ENCODE measurements at places on chromosomes 13 and 19.

DNA sequence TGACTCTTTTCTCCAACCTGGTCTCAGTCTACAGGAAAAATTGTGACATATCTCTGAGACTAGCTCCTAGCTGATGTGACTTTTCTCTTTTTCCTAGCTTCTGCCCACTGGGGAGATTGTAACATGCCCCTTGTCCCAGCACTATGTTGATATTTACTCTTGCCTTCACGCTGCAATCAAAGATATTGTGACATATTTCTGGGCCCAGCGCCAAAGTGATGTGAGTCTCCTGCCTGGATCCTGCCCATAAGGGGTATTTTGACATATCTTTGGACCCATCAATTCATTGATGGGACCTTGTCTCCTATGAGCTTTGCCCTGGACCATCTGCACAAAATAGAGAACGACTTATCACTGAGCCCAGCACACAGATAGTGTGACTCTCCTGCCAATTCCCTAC, 41.1 kb downstream of the ZNF729 start:
- H3K4me3 ChIP-seq, result no peak overlapping the region
- no peaks in the 10 kb centered on the region for H3K4me1 ChIP-seq
- H3K27me3 ChIP-seq, result no peaks in the 10 kb centered on the region
- no peak for DNase-seq
- H3K36me3 ChIP-seq, result no peaks in the 10 kb centered on the region

DNA sequence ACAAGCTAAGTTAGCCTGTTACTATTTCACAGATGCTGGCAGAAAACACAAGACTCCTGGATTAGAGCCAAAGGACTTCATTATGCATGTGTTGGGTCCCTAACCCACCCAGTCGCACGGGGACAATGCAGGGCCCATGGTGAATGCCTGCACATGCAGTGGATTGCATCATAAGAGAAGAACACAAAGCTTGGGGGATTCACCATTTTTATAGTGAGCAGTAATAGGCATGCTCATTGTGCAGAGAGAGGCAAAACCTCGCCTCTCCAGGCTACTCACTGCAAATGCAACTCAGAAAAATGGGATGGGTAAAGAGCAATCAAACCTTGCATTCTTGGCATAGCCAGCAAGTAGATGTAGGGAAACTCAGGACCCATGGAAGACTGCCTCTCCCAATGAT, 115.8 kb downstream of the DIAPH3 start:
- H3K4me1 ChIP-seq, result no peaks in the 10 kb centered on the region
- H3K36me3 ChIP-seq, result no peaks in the 10 kb centered on the region
- no peak overlapping the region for H3K27ac ChIP-seq
- DNase-seq, result no peak
- no peaks in the 10 kb centered on the region for H3K27me3 ChIP-seq
- no peak overlapping the region for H3K4me3 ChIP-seq

- H3K27ac ChIP-seq, result no peak overlapping the region
- peaks cover 56% of the 10 kb centered on the region for H3K27me3 ChIP-seq
- H3K4me1 ChIP-seq, result peaks cover 12% of the 10 kb centered on the region
- H3K4me3 ChIP-seq, result no peak overlapping the region
- DNase-seq, result no peak
Observed at GRCh38 chr13:110869805-110870706, 44.8 kb downstream of the ANKRD10 start.

DNA sequence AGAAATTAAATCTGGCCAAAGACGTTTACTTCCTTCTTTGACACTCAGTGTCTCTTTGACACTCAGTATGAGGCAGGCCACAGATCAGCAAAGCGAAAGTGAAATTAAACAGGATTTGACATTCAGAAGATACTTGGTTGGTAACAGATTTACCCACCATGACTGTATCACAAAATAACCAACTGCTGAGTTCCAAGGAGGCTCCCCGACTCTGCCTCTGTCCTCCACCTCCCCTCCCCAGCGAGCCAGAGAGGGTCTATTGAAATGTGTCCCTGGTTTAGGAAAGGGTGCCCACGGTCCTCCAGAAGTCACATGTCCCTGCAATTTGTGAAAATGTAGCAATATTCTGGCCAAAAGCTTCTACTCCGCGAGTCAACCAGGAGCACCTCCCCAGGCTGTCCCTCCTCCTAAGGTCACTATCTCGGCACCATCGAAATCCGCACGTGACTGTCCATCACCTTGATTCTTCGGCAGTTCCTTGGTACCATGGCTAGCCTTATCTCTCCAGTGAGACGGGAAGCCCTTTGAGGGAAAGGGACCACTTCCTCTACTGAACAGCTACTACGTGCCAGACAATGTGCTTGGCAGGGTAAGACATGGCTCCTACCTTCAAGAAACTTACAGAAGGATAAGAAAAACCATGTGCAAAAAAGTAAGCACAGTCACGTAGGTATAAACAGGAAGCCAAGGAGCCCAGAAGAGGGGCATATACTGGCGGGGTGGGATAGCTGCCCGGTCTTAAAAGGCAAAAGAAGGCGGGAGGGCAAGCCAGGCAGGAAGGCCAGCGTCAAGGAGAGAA, 1.5 kb downstream of the N4BP2L1 start:
- H3K4me1 ChIP-seq, result peaks cover 12% of the 10 kb centered on the region
- H3K27me3 ChIP-seq, result no peaks in the 10 kb centered on the region
- H3K36me3 ChIP-seq, result no peaks in the 10 kb centered on the region
- H3K27ac ChIP-seq, result peak overlapping the region; percentile 99
- DNase-seq, result peak; percentile 90

GRCh38 chr13:35530147-35530546, 53.7 kb upstream of the MAB21L1 start:
- no peak overlapping the region for H3K4me3 ChIP-seq
- H3K27ac ChIP-seq, result no peak overlapping the region
- H3K36me3 ChIP-seq, result no peaks in the 10 kb centered on the region
- no peak for DNase-seq
- H3K4me1 ChIP-seq, result no peaks in the 10 kb centered on the region

- no peak overlapping the region for H3K4me3 ChIP-seq
- H3K27ac ChIP-seq, result no peak overlapping the region
- no peaks in the 10 kb centered on the region for H3K4me1 ChIP-seq
- no peaks in the 10 kb centered on the region for H3K36me3 ChIP-seq
Observed at GRCh38 chr13:94210816-94211215, 268.7 kb downstream of the DCT start.

GRCh38 chr13:66312312-66313087, 917.6 kb downstream of the PCDH9 start:
- H3K27me3 ChIP-seq, result no peaks in the 10 kb centered on the region
- H3K4me1 ChIP-seq, result no peaks in the 10 kb centered on the region
- H3K4me3 ChIP-seq, result no peak overlapping the region

GRCh38 chr19:17999684-18000479, 8.1 kb upstream of the ARRDC2 start:
- no peaks in the 10 kb centered on the region for H3K36me3 ChIP-seq
- H3K27me3 ChIP-seq, result no peaks in the 10 kb centered on the region
- H3K4me3 ChIP-seq, result no peak overlapping the region
- H3K27ac ChIP-seq, result no peak overlapping the region
- no peak for DNase-seq
- peaks cover 20% of the 10 kb centered on the region for H3K4me1 ChIP-seq

GRCh38 chr19:30488191-30488590, 116.0 kb downstream of the ZNF536 start:
- H3K4me1 ChIP-seq, result no peaks in the 10 kb centered on the region
- no peak for DNase-seq
- no peaks in the 10 kb centered on the region for H3K27me3 ChIP-seq
- no peaks in the 10 kb centered on the region for H3K36me3 ChIP-seq

Data from thymus (tissue), 14 donors.